ENCODE measurements at places on chromosomes 2 and 18.
A peak's percentile ranks its signal among the peaks of the same experiment; 100 is the strongest.

DNA sequence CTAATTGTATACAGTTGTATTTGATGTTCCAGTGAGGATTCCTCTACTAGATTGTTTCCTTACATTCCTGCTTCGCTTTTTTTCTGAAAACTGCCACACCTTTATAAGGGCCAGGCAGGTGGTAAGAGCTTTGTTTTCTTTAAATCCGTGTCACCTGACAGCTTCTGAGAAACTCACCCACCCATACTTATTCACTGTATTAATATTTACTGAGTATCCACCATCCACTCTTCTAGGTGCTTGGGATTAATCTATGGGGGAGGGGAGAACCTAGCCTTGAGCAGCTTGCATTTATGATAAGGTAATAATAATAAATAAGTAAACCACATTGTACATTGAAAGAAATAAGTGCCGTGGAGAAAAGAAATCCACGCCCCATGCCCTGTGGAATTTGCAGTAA lies 174.7 kb upstream of the AGAP1 start:
- DNase-seq, result no peak

DNA sequence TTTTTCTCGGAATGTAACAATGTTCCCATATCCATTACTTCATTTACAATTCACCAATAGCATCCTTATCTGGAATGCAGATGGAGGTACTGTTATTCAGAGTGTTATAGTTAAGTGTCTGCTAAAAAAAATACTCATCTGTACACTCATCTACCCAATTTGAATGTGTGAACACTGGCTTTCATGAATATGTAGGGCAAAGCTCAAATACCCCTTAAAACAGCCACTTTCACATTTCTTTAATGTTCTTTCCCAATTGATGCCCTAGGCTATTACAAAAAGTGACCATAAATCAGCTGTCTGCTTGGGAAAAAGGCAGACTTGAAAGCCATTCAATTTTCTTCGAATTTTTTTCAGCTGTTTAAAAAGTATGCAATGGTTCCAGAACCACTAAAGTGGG lies 796.3 kb upstream of the FSHR start:
- DNase-seq, result no peak

- DNase-seq, result peak; percentile 2
Observed at GRCh38 chr2:72024451-72025175, 123.0 kb downstream of the CYP26B1 start.

DNA sequence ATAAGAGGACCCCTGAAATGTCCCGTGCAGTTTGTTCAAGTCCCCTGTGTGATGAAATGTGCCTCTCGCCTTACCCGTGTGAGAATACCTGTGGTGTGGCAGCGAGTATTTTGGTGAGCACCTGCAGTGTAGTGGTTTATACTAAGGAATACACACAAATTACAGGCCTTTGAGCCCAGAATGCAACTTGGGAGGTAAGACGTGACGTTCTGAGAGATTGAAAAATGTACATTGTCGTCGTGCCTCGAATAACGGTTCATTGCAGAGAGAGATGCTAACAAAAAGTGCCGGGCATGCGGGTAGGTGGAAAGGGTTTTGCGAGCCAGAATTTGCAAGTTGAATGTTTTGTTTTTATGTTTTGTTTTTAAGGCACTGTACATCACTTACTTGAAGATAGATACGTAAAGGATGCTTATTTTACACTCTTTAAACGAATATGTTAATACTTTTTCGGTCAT lies 867 bp downstream of the RBBP8 start:
- DNase-seq, result no peak

DNA sequence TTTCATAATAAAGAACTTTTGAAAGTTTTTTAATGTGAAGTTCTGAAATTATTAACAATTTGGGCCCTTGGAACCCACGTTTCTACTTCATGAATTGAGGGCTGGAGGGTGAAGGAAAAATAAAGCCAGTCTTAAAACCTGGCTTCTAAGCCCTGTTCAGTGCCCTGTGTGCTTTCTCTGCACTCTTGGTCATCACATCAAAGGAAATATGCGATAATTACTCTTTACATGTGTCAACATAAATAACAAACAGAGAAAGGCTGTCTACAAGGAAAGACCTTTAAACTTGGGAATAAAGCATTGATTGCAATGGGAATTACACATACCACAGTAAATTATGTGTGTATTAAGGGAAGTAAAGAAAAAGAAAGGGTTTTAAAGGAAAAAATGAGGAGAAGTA lies 150.7 kb upstream of the KLF7 start:
- no peak for DNase-seq

GRCh38 chr2:40371525-40372282 lies 80.2 kb downstream of the SLC8A1 start:
- peak; percentile 83 for DNase-seq

DNA sequence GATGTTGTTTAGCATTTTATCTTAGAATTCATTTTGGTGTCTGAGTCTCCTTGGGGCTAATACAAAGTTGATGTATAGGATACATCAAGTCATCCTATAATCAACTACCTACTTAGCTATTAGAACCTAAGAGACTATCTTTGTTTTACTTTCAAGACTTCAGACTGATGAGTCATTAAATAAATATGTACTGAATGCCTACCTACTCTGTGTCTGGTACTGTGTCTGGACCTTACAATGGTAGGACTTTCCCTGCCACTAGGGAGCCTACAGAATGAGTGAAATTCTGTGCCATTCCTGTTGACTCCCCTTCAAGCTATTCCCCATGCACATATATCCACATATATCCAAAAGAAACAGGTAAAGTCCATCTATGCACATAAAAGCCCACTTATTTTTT lies 114.5 kb downstream of the ERBB4 start:
- DNase-seq, result no peak

GRCh38 chr18:36296650-36297416 lies 680 bp upstream of the FHOD3 start:
- DNase-seq, result peak; percentile 66

GRCh38 chr2:176535467-176536113 lies 266.3 kb downstream of the MTX2 start:
- DNase-seq, result no peak

- no peak for DNase-seq
Observed at GRCh38 chr2:225608136-225608535, 208.6 kb downstream of the NYAP2 start.

GRCh38 chr2:121887513-121888188 lies 132.2 kb downstream of the TSN start:
- peak; percentile 32 for DNase-seq

DNA sequence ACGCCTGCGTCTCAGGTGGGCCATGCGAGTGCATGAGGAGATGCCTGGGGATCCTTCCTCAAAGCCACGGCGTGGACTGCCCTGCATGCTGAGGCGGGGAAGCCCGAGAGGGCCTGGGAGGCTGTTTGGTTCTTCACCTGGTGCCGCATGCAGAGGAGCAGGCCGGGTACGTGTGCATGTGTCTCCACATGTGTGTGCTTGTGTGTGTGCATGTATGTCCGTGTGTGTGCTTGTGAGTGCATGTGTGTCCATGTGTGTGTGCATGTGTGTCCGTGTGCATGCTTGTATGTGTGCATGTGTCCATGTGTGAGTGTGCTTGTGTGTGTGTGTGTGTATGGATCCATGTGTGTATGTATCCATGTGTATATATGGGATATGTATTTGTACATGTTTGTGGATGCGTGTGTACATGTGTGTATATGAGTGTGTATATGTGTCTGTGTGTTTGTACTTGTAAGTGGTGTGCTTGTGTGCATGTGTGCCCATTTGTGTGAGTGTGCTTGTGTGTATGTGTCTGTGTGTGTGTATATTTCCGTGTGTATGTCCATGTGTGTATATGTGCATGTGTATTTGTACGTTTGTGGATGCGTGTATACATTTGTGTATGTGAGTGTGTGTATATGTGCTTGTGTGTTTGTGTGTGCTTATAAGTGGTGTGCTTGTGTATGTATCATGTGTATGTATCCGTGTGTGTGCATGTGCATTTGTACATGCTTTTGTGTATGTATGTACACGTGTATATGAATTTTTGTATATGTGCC lies 79.0 kb downstream of the PTGR3 start:
- DNase-seq, result no peak

DNA sequence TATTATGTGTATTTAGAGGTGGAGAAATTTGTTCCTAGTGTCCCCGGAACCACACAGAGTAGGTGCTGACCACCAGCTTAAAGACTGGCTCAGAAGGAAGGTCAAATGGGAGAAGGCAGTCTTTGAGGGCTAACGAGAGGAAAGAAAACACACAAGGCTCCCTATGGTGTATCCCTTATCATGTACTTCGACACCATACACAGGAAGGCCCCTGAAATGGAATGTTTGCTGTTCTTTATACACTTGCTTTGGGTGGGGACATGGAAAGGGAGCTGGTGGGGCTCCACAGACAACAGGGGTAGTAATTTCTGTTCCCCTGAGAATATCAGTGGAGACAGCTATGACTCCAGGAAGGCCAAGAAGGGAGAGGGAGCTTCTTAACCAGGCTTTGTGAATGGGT lies 6.0 kb downstream of the EPAS1 start:
- DNase-seq, result no peak

DNA sequence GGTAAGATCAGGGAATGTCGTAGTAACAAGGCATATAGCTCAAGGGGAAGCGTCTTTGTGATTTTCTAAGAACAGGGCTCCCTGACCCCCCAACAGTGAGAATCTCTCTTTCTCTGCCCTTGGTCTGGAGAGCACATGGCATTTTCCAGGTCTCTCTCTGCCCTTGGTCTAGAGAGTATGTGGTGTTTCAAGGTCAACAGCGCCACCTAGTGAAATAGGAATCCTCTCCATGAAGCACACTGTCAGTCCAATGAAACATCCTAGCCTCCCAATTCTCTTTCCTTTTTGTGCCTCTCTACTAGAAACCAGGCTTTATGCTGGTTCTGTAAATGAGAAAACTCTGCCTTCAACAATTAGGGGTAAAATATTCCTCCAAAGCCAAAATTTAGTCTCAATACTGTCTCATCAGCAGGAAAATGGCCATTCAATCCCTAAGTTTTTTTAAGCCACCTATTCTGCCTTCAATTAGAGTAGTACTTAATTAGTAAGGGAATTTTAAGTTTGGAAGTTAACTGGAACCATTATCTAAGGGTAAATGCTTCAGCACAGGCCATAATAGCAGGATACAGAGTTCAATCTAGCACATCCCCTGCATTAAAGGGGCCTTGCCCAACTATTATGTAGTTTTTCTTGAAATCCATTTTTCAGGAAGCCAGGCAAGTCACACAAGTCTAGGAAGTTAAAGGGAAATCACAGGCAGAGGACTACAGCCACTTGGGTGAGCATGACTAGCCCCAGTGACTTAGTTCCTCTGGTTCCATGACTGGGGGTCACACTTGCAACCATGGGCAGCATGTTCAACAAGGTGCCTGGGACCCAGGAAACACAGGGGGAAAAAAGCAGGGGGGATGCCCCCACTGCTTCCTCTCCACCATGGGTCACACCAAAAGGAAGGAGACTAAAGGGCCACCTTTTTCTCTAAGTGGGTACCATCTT lies 12.4 kb downstream of the DYM start:
- peak; percentile 47 for DNase-seq

GRCh38 chr2:12556762-12557161 lies 160.0 kb upstream of the TRIB2 start:
- DNase-seq, result no peak

DNA sequence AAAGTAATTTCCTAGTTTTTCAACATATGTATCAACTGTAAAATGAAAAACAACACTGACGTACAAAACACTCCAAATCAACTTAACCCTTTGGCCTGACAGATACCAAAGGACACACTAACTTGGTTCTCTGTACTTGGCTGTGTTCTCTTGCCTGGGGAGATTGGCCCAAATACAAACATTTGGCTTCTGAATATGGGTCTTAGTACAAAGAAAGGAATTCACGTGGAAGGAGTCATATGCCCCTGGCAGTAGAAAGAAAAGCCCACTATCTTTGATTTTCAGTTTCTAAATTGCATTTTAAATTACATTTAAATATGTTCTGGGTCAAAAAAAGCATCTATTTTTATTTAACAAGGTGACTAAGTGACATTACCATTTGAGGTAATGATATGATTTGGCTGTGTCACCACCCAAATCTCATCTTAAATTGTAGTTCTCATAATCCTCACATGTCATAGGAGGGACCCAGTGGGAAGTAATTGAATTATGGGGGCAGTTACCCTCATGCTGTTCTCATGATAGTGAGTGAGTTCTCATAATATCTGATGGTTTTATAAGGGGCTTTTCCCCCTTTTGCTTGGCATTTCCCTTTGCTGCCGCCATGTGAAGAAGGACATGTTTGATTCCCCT lies 153.6 kb upstream of the CCDC195 start:
- no peak for DNase-seq

- peak; percentile 49 for DNase-seq
Observed at GRCh38 chr2:20507166-20507692, 60.4 kb downstream of the RHOB start.

DNA sequence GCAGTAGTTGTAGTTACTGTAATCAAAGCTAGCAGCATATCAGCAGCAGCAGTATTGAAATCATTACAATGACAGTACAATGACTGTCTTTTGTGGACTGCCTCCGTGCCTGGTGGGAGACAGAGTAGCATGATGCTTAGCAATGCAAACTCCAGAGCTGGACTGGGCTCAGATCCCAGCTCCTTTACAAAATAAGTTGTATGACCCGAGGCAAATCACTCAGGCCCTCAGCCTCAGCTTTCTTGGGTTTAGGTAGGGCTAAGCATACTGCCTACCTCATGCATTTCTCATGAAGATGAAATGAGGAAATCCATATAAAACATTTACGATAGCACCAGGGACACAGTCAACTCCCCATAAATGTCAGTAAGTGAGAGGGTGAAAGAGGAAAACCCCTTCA lies 170.7 kb downstream of the TTC32 start:
- DNase-seq, result no peak

DNA sequence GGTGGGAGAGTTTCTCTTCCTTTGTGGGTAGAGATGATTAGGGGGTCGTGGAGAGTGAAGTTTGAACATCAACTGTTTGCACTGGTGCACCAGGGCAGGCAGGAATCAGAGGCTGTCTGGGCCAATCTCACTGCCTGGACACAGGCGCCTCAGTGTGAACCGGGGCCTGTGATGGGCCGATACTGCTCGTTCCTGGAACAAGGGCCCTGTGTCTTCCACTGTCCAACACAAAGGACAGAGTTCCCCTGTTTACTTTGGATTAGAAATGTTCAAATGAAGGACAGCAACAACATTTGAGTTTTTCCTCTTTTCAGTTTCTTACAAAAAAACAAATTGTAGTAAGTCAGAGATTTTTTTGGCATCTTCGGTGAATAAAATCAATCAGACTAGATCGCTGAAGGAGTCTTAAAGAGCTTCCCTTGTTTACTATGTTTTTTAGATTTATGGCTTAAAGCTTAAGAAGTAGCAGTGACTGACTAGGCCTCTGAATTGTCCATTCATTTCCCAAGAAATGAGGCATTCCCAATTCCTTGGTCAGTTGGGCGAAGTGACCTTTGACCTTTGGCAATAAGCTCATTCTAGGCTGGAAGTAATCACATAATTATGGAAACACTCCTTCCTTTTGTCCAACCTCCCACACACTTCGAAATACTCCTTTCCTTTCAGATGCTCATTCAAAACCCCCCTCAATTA lies 11.6 kb upstream of the TGFA start:
- DNase-seq, result peak; percentile 66

GRCh38 chr18:51235009-51235789 lies 37.7 kb upstream of the MEX3C start:
- DNase-seq, result peak; percentile 45
